ENCODE measurements at places on chromosomes 3 and 15.

DNA sequence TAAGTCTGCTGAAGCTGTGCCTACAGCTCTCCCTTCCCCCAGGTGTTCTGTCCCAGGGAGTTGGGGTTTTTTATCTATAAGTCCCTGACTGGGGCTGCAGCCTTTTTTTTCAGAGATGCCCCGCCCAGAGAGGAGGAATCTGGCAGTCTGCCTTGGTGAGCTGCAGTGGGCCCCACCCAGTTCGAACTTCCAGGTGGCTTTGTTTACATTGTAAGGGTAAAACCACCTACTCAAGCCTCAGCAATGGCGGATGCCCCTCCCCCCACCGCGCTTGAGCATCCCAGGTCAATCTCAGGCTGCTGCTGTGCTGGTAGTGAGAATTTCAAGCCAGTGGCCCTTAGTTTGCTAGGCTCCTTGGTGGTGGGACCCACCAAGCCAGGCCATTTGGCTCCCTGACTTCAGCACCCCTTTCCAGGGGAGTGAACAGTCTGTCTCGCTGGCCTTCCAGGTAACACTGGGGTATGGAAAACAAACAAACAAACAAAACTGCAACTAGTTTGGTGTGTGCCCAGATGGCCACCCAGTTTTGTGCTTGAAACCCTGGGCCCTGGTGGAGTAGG is 189.4 kb downstream of the MFSD1 start:
- DNase-seq, result no peak

DNA sequence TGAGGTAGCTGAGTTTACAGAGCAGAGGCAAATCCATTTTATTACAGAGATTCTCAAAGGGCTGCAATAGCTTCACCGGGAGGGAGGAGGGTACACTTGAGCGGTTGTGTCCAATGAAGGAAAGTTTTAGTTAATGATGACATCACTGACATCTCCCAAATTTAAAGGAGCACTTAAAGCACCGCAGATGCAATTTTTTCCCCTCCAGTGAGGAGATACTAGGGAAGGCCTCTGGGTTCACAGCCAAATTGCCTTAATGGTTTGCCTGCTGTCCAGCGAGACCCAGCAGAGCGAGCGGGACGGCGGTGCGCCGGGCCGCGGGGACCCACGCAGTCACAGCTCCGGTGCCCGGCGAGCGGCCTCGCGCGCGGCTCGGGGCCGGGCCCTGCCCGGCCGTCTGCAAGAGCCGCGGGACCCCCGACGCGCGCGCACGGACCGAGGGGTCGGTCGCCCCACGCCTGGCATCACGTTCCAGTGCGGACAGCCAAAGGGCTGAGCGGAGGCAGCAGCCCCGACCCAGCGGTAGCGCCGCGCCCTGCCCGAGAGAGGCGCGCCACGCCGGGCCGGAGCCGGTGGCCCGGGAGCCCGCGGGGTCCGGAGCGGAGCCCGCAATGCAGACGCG is 160.5 kb upstream of the CHRNA7 start:
- no peak for DNase-seq

DNA sequence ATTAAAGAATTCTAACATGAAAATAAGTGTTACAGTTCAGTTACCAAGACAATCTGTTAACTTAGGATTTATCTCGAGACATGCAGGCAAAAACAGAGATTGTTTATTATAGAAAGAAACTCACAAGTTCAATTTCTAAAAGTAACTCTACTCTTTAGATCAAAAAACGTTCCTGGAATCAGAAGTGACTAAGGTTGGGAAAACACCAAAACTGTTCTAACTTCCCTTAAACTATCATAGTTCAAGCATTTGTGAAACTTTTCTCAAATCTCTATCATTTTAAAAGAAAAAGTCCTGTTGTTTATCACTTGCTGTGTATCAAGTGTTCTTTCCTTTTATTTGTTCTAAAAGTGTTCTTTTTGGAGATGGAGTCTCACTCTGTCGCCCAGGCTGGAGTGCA is 8.7 kb downstream of the WDR82 start:
- DNase-seq, result no peak

DNA sequence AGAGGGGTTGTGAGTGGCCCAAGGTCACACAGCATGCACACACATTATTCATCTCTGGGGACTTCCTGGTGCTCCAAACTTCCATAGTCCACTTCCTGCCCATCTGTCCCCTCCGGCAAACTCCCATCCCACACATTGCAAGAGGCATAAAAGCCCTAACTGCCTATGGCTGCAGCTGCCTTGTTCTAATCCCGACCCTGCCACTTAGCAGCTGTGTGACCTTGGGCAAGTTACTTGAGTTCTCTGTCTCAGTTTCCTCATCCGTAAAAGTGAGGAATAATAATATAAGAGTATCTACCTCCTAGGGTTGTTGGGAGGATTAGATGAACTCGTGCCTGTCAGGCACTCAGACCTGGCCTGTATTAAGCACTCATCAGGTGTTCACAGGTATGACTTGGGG is 84.2 kb downstream of the SMAD6 start:
- no peak for DNase-seq

- no peak for DNase-seq
These were observed 64.8 kb downstream of the NTRK3 start for GRCh38 chr15:88191812-88192165.

DNA sequence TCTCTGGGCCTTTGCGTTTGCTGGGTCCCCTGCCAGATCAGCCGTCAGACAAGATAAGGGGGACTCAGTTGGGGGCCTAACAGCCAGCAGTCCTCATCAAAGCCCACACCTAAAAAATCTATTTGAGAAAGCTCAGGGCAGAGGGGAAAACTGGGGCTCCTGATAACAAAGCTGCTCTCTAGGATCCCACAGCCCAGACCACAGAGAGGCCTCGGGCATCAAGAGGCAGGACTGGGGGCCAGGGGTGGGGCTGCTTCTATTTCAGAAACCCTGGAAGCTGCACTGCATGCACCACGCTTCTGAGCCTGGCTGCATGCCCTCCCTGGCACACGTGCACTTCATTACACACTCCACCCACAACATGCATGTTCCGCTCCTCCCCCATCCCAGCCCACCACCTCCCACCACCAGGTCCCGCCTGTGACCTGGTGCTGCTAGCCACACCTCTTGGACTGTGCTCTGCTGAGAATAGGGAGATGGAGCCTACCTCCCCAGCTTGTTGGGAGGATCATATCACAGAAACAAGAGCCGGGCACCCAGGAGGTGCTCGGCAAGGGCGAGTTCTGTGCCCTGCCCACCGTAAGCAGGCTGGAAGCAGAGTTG is 26.6 kb downstream of the FBLN2 start:
- DNase-seq, result no peak

DNA sequence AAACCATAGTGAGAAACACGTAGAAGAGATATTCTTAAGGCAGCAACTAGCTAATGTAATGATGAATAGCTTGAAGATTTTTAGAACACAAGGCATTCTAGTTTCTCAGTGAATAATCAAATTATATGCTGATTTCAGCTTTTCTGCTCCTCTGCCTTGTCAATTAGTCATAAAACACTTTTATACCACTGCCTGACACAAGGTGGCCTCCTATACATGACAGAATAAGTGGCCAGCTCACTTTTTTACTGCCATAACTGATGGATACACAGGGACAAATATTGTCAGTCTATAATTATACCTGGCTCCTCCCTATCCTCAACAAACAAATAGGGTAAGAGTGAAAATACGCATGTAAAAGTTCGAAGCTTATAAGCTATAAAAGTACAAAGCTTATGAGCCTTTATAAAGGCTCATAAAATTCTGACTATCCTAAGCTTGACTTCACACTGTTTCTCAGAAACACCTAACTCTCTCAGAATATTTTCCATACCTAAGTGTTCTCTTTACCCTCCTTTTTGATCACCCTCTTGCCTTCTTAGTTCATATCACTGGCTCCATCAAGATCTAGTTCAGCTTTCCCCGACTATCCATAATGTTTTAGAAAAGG is 81.6 kb downstream of the HERC1 start:
- no peak for DNase-seq

DNA sequence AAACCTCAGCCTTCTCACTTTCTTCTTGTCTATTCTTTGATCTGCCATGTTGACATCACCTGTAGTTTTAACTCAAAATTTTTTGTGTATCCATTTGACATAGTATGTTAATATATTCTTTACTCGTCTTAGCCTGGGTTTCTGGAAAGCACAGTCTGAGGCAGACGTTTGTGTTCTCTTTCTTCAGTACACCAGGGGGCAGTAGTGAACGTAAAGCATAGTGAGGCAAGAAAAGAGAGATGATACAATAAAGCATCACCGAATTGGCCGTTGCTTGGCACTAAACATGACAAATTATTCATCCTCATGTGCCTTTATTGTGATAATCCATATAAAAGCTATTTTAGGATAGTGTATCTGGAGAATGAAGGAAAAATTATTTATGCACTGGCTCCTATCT is 141.0 kb upstream of the MYRIP start:
- no peak for DNase-seq

DNA sequence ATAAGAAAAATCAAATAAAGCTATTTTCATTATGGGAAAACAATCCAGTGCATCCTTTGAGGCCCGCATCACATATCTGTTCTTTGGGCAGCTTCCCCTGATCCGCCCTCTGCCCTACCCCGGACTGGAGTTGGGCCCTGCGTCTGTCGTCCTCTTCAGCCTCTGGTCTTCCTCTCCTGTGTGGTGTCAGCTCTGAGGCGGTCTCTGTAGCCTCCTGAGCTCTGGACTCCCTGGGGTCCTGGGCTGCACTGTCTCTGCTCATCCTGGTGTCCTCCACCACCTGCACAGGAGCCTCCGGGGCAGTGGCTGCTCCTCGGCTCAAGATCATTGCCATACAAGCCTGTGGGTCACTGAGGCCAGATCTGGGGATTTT is 7.4 kb upstream of the SNX22 start:
- DNase-seq, result no peak

DNA sequence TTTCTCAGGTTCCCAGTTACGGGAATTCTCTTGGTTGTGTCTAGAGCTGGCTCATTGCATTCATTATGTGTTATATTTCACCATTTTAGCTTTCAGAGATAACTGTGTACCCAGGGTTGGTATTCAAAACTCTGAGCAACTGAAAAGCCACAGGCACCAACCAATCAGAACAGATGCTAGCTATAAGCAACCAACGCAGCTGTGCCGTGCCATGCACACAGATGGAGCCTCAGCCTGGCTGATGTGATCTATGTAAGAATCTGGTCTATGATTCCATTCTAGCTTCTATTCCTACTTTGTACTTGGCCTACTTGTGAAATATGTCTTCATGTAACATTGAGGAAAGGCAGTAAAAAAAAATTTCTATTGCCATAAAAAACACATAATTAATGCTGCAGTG is 95.0 kb upstream of the CCDC80 start:
- no peak for DNase-seq

GRCh38 chr3:167992381-167992780 is 103.3 kb downstream of the GOLIM4 start:
- DNase-seq, result no peak

DNA sequence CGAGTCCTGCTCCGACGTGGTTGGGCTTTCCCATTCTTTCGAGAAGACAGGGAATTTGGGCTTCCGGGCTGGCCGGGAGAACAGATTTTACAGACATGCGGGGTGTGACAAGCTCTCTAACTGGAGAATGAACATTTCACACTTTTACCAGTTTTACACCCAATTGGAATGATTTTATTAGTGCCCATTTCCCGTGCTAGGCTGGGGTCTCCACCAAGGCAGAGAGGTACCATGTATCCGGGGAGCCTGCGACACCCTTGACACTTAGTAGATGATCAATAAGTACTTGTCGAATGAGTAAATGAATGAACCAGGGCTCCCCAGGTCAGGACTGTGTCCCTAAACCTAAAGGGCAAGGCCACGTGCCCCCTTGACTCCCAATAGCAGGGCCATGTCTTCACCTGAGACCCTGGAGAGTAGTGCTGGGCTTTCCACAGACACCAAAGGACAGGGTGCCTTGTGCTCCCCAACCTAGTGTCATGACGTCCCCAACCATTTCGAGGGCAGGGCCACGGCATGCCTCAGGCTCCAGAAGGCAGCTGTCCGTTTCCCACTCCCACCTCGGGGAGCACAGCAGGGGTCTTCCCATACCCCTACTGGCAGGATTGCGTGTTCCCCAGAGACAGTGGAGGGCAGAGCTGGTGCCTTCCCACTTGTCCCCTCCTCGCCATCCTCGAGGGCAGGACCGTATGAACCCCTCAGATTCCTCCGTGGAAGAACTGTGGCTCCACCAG is 679 bp upstream of the MYD88 start:
- DNase-seq, result peak; percentile 74

- DNase-seq, result no peak
These were observed 50.3 kb downstream of the ATP10A start for GRCh38 chr15:25812845-25813244.

GRCh38 chr15:48631176-48631770 is 14.2 kb downstream of the FBN1 start:
- no peak for DNase-seq

- no peak for DNase-seq
These were observed 11.1 kb downstream of the RBMS3 start for GRCh38 chr3:29291982-29292363.

DNA sequence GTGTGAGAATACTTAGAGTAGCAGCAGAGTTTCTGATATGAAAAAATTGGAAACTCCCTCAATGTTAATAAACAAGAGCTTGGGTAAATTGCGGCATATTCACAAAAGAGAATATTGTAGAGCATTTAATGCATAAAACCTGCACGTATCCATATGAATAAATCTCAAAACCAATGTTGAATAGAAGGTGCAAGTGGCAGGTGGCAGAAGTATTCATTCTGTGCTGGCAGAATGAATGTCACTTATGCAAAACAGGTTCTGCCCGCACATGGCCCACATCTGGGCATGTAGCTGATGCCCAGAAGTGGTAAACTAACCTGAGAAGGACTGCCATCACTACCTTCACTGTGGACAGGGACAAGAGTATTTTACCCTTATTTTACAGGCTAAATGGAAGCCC is 14.1 kb upstream of the PRSS50 start:
- DNase-seq, result no peak

GRCh38 chr3:138405001-138405400 is 29.4 kb upstream of the ESYT3 start:
- no peak for DNase-seq

DNA sequence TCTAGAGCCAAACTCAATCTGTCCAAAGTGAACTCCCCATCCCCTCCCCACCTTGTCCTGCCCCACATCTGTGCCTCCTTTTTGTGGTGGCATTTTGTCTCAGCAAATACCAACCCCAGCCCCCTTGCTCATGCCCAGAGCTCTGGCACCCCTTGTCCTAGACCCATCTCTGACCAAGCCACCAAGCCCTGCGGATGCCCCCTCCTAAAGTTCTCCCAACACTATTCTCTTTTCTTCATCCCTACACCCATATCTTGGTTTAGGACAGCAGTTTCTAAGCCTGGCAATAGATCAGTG is 17.7 kb downstream of the ACAA1 start:
- no peak for DNase-seq

- no peak for DNase-seq
These were observed 7.9 kb upstream of the SCN5A start for GRCh38 chr3:38657369-38657768.

DNA sequence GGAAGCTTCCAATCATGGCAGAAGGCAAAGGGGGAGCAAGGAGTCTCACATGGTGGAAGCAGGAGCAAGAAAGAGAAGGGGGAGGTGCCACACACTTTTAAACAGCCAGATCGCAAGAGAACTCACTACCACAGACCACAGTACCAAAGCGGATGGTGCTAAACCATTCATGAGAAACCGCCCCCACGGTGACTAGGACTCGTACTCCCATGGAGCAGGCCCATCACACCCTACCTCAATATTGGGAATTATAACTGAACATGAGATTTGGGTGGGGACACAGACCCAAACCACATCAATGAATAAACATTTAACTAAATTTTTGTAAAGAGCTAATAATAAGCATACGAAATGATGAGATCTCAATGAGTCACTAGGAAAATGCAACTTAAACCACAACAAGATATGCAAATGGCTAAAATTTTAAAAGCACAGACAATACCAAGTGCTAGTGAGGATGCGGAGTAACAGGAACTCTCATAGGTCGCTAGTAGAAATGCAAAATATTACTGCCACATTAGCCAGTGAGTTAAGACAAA is 10.0 kb downstream of the MRPS25 start:
- DNase-seq, result peak; percentile 74
